ENCODE measurements at places on chromosomes 12 and 14.

GRCh38 chr12:124377981-124378509 lies 83.2 kb downstream of the RFLNA start:
- no peak for DNase-seq

DNA sequence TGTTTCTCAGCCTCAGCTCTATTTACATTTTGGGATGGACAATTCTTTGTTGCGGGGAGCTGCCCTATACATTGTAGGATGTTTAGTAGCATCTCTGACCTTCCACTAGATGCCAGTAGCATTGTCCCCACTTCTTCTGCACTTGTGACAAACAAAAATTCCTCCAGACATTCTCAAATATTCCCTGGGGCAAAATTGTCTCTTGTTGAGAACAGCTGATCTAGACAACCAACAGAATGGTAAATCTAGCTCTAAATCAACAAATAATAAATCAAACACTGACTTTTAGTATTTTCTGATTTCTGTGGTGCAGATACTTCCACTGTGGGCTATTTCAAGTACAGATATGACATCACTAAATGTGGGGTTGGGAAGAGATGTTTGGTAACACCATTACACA lies 60.7 kb downstream of the MSRB3 start:
- no peak for DNase-seq

- DNase-seq: no peak
Observed at GRCh38 chr12:31813305-31813704, 84.5 kb upstream of the AMN1 start.

- no peak for DNase-seq
Observed at GRCh38 chr12:93552427-93552826, 20.0 kb upstream of the SOCS2 start.

- DNase-seq: no peak
Observed at GRCh38 chr14:100709289-100710284, 17.1 kb upstream of the DLK1 start.

GRCh38 chr14:33335366-33335765 lies 396.7 kb downstream of the NPAS3 start:
- no peak for DNase-seq

- DNase-seq: peak; percentile 43
Observed at GRCh38 chr12:63995512-63995911, 151.0 kb downstream of the SRGAP1 start.

GRCh38 chr12:128976120-128976738 lies 123.0 kb downstream of the GLT1D1 start:
- DNase-seq: no peak

Measured in NCI-H2029 treated with DMSO at 0.1 percent for 48 hours (cell line).